AG09309 (cell line): ENCODE measurements at places on chromosomes 6 and 20.

- peak; percentile 37 for DNase-seq
Observed at GRCh38 chr6:35049900-35050756, 91.0 kb downstream of the TCP11 start.

- no peak for DNase-seq
Observed at GRCh38 chr20:21873291-21873690, 167.8 kb downstream of the PAX1 start.

DNA sequence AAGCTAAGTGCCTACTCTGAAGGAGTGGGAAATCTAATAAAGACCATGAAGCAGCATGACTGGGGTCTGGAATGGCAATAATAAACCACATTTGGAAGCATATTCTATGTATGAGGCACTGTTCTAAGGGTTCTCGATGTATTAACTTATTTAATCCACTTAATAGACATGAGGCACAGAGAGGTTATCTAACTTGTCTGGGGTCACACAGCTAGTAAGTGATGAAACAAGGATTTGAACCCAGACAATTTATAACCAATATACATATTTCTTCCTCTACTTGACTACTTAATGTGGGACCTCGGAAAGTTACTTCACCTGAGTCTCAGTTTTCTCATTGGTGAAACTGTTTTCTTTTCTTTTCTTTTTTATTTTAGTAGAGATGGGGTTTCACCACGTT is 131.3 kb downstream of the PDSS2 start:
- DNase-seq = no peak

- no peak for DNase-seq
Observed at GRCh38 chr6:128171182-128171581, 270.3 kb upstream of the THEMIS start.

- no peak for DNase-seq
Observed at GRCh38 chr20:45017857-45018256, 51.5 kb downstream of the STK4 start.

GRCh38 chr6:143400258-143401067 is 50.0 kb downstream of the ADAT2 start:
- no peak for DNase-seq

GRCh38 chr6:9647599-9647998 is 767.3 kb downstream of the TFAP2A start:
- DNase-seq = no peak

GRCh38 chr20:10848810-10849370 is 175.1 kb upstream of the JAG1 start:
- peak; percentile 87 for DNase-seq

GRCh38 chr6:142507065-142507464 is 205.3 kb downstream of the ADGRG6 start:
- no peak for DNase-seq

DNA sequence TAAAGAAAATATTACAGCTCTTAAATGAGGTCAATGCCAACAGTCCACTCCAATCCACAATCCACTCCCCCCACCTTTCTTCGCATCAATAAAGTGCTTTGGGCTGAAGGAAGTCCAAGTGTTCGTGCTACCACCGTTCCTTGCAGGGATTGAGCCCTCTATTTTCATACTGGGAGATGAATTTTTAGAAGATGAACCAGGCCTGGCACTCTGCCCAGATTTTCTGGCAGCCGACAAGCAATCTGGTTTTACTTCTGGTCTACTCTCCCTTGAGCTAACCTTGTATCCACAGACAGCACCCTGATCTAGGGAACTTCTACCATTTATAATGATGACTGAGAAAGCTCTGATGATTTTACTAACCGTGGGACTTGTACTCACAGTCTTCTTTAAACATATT is 72.3 kb downstream of the BTBD9 start:
- peak; percentile 83 for DNase-seq

GRCh38 chr6:129498950-129499842 is 210.8 kb downstream of the ARHGAP18 start:
- DNase-seq = no peak
